Karpas-422 (cell line): ENCODE measurements at places on chromosomes 5 and 9. TPM values are rescaled to one million over a fixed set of nuclear protein-coding genes. Genes with fewer than 3 reads are reported as not detected.

Gene TRPM6
- total RNA-seq = not detected in 2 replicates

Gene C5orf52
- total RNA-seq = not detected in 2 replicates

- DNase-seq = peak; percentile 67
- H3K4me3 ChIP-seq = peak overlapping the region; percentile 78
- H3K4me1 ChIP-seq = peaks cover 36% of the 10 kb centered on the region
- peaks cover 17% of the 10 kb centered on the region for H3K36me3 ChIP-seq
These were observed 424 bp downstream of the HNRNPA0 start for GRCh38 chr5:137753691-137754187.

GRCh38 chr5:143516249-143516648, 112.8 kb upstream of the NR3C1 start:
- H3K4me3 ChIP-seq = 0 out of 2 replicates have a peak overlapping the region, but pooled peaks have one; percentile 3
- DNase-seq = peak; percentile 77
- H3K27me3 ChIP-seq = no peaks in the 10 kb centered on the region
- no peaks in the 10 kb centered on the region for H3K36me3 ChIP-seq
- no peak overlapping the region for H3K27ac ChIP-seq

Gene TLN1
- total RNA-seq = 54.2 and 94.0 TPM in 2 replicates

GRCh38 chr5:134647750-134648424, 698 bp upstream of the SEC24A start:
- peak overlapping the region; percentile 95 for H3K27ac ChIP-seq
- DNase-seq = peak; percentile 87
- peak overlapping the region; percentile 89 for H3K4me3 ChIP-seq

Gene OR1Q1
- total RNA-seq = not detected in 2 replicates

Gene SOHLH1
- not detected in 2 replicates for total RNA-seq

Gene CDC25C
- 6.1 and 11.1 TPM in 2 replicates for total RNA-seq

Gene SLC45A2
- not detected in 2 replicates for total RNA-seq

DNA sequence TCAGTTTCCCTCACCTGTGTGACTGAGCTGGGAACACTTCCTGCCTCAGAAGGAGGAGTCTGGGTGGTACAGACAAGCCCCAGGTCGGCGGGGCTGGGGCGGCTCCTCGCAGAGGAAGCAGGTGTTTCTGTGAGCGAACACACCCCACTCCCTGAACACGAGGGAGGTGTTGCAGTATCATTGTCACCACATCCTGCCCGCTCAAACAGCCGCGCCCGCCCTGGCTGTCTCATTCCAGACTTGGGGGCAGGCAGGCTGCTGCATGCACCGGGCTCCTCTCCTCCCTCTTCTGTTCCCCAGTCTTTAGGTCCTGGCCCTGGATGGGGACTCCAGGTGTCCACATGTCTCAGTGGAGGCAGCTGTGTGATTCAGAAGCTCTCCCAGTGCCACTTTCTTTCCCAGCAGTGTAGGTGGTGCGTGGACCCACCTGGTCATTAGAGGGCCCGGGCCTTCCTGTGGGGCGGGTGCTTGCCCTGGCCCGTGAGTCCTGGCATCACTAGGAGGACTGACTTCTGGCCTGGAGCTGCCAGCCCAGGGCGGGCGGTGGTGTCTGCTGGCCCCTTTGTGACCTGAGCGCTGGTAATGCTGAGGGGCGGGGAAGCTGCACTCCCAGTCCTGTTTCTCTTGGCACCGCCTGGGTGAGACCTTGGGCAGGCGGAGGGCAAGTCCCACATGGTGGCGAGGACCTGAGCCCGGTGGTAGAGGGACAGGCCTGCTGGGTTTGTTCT, 18.3 kb upstream of the PHYHD1 start:
- no peak overlapping the region for H3K27ac ChIP-seq
- H3K36me3 ChIP-seq = no peaks in the 10 kb centered on the region
- no peak for DNase-seq
- H3K27me3 ChIP-seq = no peaks in the 10 kb centered on the region

Gene ORM2
- not detected in 2 replicates for total RNA-seq

Gene QSOX2
- 11.3 and 18.9 TPM in 2 replicates for total RNA-seq

Gene ZNF782
- total RNA-seq = 8.9 and 11.0 TPM in 2 replicates

- no peaks in the 10 kb centered on the region for H3K36me3 ChIP-seq
- no peaks in the 10 kb centered on the region for H3K4me1 ChIP-seq
- H3K27ac ChIP-seq = no peak overlapping the region
- no peak for DNase-seq
- H3K27me3 ChIP-seq = no peaks in the 10 kb centered on the region
These were observed 28.2 kb upstream of the NCS1 start for GRCh38 chr9:130143958-130144366.

GRCh38 chr9:19967216-19967887, 178.5 kb upstream of the SLC24A2 start:
- H3K27ac ChIP-seq = no peak overlapping the region
- H3K4me3 ChIP-seq = no peak overlapping the region
- no peaks in the 10 kb centered on the region for H3K27me3 ChIP-seq
- no peak for DNase-seq
- H3K4me1 ChIP-seq = no peaks in the 10 kb centered on the region

DNA sequence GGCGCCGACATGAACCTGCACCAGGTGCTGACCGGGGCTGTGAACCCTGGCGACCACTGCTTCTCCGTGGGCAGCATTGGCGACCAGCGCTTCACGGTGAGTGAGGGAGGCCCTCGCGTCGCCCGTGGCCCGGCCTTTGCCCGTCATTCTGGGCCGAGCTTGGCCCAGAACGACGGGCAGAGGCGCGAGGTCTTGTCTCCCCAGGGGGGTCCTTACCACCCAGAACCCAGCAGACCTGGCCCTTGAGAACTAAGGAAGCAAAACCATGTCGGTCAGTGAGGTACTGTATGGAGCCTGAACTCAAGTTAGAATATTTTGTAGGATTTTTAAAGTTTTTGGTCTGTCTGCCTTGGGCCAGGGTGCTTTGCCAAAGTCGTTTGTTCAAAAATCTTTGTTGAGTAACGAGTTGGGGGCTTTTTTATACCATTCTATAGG, 691 bp downstream of the DMXL1 start:
- no peaks in the 10 kb centered on the region for H3K27me3 ChIP-seq
- peaks cover 50% of the 10 kb centered on the region for H3K4me1 ChIP-seq
- peak overlapping the region; percentile 86 for H3K4me3 ChIP-seq
- peak overlapping the region; percentile 88 for H3K27ac ChIP-seq
- H3K36me3 ChIP-seq = no peaks in the 10 kb centered on the region
- peak; percentile 67 for DNase-seq

Gene EPB41L4A
- 0.63 and 1.3 TPM in 2 replicates for total RNA-seq

- no peaks in the 10 kb centered on the region for H3K27me3 ChIP-seq
- H3K4me1 ChIP-seq = no peaks in the 10 kb centered on the region; the same call in 1 of the 2 replicates
- no peak for DNase-seq
These were observed 51.9 kb upstream of the JAK2 start for GRCh38 chr9:4933177-4933576.

DNA sequence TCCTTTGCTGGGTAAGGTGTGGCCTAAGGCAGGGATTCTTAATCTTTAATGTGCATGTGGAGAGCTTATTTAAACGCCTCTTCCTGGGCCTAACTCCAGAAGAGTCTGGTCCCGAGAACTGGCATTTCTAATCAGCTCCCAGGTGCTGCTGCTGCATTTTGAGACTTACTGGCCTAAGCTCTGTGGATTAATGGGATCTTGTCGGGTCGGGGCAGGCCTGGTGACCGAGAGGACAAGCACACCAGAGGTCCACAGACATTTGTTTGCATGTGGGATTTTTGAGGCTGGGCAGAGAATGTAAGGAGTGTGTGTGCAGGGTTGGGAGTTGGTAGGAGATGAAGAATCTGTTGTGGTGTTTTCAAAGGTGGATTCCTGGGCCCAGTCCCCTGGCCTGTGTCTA, 95.0 kb upstream of the DAP start:
- H3K27ac ChIP-seq = no peak overlapping the region
- H3K27me3 ChIP-seq = no peaks in the 10 kb centered on the region
- no peaks in the 10 kb centered on the region for H3K36me3 ChIP-seq
- H3K4me1 ChIP-seq = no peaks in the 10 kb centered on the region
- no peak for DNase-seq

Gene KCNN2
- not detected in 2 replicates for total RNA-seq

DNA sequence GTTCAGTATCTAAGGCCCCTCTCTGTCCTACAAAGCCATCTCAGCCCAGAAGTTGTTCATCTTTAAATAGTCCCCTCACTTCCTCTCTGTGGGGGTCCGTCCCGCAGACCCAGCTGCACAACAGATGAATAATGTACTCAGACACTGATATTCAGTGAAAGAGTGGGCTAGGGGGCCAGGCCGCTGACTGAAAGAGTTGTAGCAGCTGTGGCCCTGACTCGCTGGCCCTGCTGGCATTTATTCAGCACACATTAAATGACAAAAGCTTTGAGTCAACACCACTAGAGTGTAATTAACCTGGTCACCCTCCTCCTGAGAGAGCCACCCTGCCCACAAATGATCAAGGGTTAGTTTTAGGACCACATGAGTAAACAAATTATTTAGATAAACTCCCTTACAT, 76.3 kb downstream of the MED10 start:
- no peak for DNase-seq
- H3K27me3 ChIP-seq = no peaks in the 10 kb centered on the region
- H3K4me3 ChIP-seq = no peak overlapping the region
- no peaks in the 10 kb centered on the region for H3K36me3 ChIP-seq
- H3K4me1 ChIP-seq = no peaks in the 10 kb centered on the region

Gene ST8SIA4
- total RNA-seq = 17.1 and 20.4 TPM in 2 replicates

Gene TRAF1
- 18.8 and 23.8 TPM in 2 replicates for total RNA-seq

Gene CER1
- not detected in 2 replicates for total RNA-seq

DNA sequence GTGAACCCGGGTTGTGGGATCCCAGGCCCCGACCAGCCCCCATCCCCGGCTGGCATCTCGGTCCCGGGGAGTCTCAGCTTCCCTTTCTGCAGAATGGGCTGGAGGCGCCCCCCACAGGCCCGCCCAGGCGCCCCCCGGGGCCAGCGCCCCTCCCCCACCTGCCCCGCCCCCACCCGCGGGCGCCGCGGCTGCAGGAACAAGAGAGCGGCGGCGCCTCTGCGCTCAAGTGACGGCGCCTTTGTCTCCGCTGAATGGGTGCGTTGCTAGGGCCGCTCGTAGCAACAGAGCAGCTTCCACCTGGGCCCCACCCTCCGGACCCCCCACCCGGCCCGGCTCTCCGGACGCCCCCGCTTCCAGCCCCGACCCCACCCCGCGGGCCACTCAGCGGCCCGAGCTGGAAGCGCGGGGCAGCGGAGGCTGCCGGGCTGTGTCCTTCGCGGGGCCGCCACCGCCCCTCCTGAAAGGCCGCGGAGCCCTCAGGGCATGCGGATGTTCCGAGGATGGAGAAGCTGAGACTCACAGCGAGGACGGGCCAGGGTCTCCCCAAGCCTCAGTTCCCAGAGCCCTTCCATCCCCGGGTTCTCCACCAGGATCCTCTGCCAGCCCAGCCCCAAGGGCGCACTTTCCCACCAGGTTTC, 27.5 kb downstream of the ADGRD2 start:
- H3K27me3 ChIP-seq = no peaks in the 10 kb centered on the region
- no peak overlapping the region for H3K27ac ChIP-seq
- H3K36me3 ChIP-seq = no peaks in the 10 kb centered on the region

GRCh38 chr9:126457175-126457547, 130.5 kb downstream of the MVB12B start:
- H3K27ac ChIP-seq = no peak overlapping the region
- no peak for DNase-seq
- H3K36me3 ChIP-seq = no peaks in the 10 kb centered on the region

- H3K27me3 ChIP-seq = no peaks in the 10 kb centered on the region
- no peaks in the 10 kb centered on the region for H3K4me1 ChIP-seq
- no peak overlapping the region for H3K27ac ChIP-seq
- no peak for DNase-seq
These were observed 618.3 kb downstream of the NR2F1-AS1 start for GRCh38 chr5:92962752-92963151.

GRCh38 chr9:121709798-121710197, 58.4 kb downstream of the DAB2IP start:
- no peaks in the 10 kb centered on the region for H3K27me3 ChIP-seq
- no peaks in the 10 kb centered on the region for H3K36me3 ChIP-seq
- DNase-seq = no peak
- H3K4me1 ChIP-seq = no peaks in the 10 kb centered on the region
- no peak overlapping the region for H3K27ac ChIP-seq
- H3K4me3 ChIP-seq = no peak overlapping the region

DNA sequence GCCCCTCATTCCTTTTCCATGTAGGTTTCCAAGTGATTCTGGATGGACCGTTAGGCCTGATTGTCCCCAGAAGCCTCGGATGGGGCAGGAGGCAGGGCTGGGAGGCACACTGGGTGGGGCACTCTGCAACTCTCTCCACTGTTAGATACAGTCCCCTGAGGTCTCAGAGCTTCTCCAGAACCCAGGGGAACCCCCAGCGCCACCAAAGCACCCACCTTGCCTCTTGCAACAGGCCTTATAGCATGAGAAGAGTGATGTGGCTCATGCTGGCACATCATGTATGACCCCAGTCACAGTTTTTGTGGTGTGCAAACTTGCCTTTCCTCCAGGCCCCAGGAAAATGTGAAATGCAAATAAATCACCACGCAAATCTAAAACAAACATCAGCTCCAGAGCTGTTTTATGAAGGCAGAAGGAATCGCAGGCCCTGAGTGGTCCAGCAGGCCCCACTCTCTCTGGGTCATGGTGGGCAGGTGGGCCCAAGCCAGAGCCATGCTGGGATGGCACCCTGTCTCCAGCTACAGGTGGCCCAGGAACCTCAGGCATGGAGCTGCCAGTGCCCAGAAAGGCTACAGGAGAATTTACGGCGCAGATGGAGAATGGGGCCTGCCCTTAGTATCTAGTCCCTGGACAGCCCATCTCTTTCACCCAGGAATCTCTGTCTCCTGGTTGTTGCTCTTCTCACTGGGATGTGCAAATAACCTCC, 36.3 kb upstream of the CDKN2AIPNL start:
- H3K27me3 ChIP-seq = no peaks in the 10 kb centered on the region
- peaks cover 36% of the 10 kb centered on the region for H3K4me1 ChIP-seq
- no peak overlapping the region for H3K27ac ChIP-seq
- DNase-seq = peak; percentile 50
- no peaks in the 10 kb centered on the region for H3K36me3 ChIP-seq

DNA sequence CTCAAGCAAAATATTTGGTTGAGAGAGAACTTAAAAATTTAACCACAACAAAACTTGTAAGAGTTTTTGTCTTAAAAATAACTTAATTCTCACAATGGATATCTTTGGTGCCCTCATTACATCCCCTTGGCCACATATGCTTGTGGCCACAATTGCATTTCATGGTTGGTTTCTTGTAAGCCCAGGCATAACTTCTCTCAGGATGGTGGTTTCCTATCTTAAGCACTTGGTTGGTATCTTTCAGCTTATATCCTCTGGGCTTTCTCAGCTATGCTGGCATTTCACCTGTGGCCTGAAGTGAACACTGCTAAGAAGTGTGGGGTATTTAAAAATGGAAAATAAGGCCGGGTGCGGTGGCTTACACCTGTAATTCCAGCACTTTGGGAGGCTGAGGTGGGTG, 212.4 kb upstream of the MEF2C start:
- H3K27ac ChIP-seq = no peak overlapping the region
- H3K4me1 ChIP-seq = no peaks in the 10 kb centered on the region
- no peak overlapping the region for H3K4me3 ChIP-seq
- no peaks in the 10 kb centered on the region for H3K36me3 ChIP-seq

DNA sequence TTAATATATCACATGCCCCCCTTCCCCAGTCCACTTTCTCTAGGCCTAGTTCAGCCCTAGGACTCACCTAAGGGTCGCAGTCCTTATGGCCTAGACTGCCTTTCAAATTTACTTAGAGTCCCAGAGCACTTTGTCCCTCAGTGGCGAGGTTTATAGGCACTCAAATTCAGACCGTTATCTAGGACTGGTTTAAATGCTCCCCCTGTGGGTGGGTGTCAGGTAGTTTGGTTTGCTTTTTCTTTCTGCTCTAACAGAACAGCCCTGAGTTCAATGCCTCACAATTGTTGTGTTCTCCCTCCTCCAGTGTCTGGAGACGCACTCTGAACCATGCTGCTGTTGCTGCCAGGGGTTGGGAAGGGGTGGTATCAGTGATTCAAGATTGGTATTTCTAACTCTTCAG, 317.1 kb downstream of the MAT2B start:
- no peak for DNase-seq
- H3K27ac ChIP-seq = no peak overlapping the region
- no peaks in the 10 kb centered on the region for H3K4me1 ChIP-seq
- H3K27me3 ChIP-seq = no peaks in the 10 kb centered on the region
- H3K4me3 ChIP-seq = no peak overlapping the region

Gene SLC34A3
- total RNA-seq = not detected in 2 replicates
